Left colon (tissue), 2 donors: ENCODE measurements at places on chromosomes 4 and X.

DNA sequence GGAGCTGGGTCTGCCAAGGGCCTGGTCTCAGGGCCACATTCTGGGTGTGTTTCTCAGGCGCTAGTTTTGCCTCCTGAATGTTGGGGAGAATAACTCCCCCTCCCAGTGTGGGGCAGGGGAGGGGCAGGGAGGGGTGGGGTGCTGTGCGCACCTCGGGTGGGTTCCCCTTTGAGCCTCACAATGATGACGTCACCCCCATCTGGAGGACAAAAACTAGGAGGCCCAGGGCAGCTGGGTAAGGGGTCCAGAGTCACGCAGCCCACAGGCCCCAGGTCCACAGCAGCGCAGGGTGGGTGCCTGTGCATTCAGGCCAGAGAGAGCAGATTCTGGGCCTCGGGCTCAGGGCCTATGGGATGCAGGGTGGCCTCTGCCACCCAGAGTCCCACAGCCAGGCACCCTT, 23.7 kb upstream of the HMX1 start:
- DNase-seq: no peak

DNA sequence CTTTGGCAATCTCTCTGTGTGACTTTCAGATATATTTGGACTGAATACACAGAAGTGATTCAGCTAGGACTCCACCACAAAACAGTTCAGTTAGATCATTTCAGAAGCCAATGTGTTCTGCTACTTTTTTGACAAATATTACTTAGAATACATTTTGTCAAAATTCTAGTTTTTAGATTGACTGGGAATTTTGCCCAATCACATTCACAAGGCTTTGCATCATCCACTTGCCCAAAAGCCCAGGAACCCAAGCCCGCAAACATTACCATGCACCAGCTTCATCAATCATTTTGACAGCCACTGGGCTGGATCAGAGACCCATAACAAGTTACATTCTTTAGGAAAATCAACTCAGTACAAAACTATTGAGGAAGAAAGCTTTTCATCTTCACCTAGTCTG, 256.6 kb upstream of the NDST3 start:
- DNase-seq: no peak

- DNase-seq: no peak
Measured at GRCh38 chrX:17564689-17565409, 172.4 kb upstream of the SCML1 start.

DNA sequence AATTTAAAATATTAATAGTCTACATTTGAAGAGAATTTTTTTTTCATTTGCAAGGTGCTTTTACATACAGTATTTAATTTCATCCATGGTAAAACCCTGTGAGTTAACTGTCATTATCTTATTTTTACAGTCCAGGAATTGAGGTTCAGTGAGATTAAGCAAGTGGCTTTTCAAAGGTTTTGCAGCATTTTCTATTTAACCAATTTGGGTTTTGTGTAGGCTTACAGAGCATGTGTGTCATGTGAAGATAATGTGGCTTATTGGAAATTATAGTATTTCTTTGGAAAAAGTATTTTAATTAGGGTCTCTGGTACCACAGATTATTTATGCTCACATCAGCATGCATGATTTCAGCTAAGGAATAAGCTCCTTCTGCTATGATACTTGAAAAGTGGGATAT, 4.5 kb downstream of the XK start:
- DNase-seq: no peak

DNA sequence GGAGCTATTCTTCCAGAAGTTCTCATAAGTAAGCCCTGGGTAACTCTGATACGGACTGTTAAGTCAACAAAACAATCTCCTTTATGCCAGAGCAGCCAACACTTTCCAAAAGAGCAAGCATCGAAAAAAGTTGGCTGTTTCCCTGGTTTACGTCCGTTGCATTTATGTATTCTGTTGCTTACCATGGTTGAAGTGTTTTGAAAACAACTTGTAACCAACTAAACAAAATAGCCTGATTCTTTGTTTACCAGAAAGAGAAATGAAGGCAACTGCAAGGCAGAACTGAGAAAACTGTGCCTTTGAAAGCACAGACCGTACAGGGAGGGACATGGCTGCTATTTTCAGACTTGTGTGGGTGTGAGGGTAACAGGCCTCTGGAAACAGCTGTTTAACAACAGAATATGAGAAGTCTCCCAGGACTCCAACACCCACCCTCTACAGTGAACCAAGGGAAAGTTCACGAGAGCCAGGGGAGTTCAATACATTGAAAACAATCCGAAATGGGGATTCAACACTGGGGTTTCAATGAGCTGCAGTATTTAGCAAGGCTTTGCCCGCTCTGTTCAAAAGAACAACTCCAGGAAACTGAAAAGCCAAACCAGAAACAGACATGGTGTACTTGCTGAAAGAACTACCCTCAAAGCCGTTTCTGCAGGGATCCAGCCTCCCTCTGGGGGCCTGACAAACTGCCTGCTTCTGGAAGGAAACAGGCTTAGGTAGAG, 95.8 kb upstream of the EGFL6 start:
- no peak for DNase-seq

- no peak for DNase-seq
Measured at GRCh38 chrX:128650326-128650725, 598.1 kb upstream of the ACTRT1 start.

DNA sequence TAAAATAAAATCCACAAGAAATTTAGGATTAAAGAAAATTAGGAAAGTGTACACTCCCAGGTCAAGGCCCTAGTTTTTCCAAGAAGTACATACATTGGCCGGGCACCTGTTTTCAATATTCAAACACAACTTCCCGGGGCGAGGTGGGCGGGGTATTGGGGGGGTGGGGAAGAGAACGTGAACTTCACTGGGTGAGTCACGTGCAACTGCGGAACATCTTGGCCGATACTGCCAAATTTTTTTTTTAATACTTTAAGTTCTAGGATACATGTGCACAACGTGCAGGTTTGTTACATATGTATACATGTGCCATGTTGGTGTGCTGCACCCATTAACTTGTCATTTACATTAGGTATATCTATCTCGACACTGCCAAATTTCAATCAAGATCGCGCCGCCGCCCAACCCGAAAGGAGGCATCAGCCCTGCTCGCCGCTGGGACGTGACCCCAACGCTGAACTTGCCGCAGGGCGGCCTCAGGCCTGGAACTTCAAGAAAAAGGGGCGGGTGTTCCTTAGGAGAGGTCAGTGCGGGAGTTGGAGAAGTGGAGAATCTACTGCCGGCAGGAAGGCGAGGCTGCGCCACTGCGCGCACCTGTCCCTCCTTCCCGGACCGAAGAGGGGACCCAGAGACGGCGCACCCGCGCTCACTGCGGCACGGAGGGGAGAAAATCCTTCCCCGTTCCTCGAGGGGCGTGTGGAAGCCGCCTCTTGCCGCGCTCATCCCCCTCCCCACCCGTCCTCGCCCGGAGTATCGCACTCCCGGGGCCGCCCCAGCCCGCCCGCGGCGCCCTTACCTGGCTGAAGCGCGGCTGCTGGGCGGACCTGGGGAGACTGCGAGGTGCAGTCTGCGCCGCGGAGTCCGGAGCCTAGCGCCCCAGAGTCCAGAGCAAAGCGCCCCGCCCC, at the start of gene TEC:
Gene TEC, minus strand, starts transcription at position 883 of the 905 bp plus-strand sequence. CDS start 41,224 bp downstream, outside the sequence.
- peak; percentile 44 for DNase-seq

GRCh38 chr4:145083891-145084605, 13.9 kb downstream of the ANAPC10 start:
- DNase-seq: no peak

DNA sequence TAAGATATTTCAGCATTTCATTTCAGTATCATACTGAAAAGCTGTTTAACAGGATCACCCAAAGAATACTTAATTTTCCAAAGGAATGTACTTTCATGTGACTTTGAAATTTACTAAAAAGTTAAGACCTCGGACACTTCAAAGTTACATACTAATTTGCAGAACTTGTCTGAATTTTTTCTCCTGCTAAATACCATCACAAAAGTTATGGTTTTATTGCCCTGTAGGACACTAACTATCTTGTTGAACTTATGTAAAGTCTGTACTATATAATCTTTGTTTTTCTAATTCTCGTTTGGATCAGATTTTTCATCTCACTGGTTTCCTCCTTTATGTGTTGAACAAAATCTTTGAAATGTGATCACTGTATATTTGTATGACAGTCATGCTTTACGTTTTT, 37.2 kb upstream of the GRID2 start:
- DNase-seq: no peak

- no peak for DNase-seq
Measured at GRCh38 chr4:165662341-165662740, 210.7 kb upstream of the TLL1 start.

- no peak for DNase-seq
Measured at GRCh38 chrX:132270699-132271098, 51.5 kb upstream of the RAP2C start.

DNA sequence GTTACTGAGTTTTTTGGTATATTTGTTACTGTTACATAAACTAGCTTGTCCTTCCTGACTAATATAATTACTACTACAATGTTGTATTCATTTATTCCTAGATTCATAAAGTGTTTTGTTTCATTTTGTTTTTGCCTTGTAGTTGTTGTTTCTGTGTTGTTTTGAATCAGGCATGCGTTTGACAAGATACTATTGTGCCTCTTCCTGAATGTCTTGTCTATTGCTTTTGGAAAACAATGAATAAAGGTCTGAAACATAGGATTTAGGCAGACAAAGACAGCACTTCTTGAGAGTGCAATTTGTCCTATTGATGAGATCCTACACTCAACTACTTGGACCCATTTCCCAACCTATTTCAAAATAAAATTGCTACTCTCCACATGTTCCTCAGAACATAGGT, 630.4 kb upstream of the BOD1L1 start:
- no peak for DNase-seq

DNA sequence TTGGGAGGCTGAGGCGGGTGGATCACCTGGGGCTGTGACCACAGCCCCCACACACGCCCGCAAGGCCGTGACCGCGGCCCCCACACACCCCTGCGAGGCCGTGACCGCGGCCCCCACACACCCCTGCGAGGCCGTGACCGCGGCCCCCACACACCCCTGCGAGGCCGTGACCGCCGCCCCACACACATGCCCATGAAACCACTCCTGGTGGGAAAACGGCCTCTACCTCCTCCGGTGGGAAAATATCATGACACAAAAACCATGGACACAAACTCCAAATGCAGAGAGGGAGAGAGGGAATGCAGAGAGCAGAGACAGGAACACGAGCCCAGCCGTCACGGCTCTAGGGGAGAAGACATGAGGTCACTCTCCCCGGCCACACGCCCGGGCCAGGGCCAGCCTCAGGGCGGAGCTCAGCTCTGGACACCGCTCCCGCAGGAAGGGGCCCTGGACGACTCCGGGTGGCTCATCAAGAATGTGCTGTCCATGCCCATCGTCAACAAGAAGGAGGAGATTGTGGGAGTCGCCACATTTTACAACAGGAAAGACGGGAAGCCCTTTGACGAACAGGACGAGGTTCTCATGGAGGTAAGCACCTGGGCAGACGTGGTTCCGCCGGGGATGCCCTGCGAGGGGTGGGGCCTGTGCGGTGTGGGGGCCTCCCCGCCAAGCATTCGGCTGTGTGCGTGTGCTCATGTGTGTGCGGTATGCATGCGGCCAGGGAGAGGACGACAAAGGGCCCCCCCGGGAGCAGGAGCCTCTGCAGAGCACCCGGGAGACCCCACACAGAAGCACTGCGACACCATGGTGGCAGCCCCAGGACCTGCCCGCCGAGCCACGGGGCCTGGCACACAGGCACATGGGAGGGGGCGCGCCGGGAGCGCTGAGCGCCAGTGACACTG, 17.4 kb downstream of the ATP5ME start:
- DNase-seq: no peak

DNA sequence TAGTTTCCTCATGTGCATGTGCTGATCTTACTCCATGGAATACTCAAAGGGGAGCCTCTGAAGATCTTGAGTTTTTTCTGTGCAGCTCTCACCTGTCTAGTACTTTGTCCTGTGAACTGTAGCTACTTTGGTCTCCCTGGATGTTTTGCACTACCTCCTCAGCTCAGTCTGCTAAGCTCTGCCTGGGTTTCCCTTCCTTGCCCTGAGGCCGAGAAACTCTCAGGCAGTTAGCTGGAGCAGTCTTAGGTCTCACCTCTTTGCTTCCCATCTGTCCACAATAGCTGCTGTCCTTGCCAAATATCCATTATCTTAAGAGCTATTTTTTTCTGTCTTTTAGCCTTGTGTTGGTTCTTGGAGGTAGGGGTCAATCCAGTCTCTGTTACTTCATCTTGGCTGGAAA, 11.6 kb downstream of the THAP6 start:
- no peak for DNase-seq

DNA sequence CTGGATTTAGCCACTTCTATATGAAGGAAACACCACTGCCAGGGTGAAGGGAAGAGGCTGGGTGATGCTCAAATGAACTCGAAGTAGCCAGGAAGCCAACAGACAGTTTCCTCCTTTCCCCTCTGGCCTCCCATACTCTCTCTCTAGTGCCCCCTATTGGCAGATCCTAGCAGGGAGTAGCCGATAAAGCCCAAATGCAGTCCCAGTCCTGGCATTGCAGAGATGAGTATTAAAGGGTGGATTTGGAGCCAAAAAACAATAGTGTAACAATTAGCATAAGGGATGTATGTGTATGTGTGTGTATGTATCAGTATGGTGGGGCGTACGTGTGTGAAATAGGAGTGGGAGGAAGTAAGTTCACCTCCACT, 213.8 kb upstream of the LDB2 start:
- DNase-seq: no peak

- no peak for DNase-seq
Measured at GRCh38 chr4:68719075-68719473, 48.6 kb upstream of the UGT2B15 start.

DNA sequence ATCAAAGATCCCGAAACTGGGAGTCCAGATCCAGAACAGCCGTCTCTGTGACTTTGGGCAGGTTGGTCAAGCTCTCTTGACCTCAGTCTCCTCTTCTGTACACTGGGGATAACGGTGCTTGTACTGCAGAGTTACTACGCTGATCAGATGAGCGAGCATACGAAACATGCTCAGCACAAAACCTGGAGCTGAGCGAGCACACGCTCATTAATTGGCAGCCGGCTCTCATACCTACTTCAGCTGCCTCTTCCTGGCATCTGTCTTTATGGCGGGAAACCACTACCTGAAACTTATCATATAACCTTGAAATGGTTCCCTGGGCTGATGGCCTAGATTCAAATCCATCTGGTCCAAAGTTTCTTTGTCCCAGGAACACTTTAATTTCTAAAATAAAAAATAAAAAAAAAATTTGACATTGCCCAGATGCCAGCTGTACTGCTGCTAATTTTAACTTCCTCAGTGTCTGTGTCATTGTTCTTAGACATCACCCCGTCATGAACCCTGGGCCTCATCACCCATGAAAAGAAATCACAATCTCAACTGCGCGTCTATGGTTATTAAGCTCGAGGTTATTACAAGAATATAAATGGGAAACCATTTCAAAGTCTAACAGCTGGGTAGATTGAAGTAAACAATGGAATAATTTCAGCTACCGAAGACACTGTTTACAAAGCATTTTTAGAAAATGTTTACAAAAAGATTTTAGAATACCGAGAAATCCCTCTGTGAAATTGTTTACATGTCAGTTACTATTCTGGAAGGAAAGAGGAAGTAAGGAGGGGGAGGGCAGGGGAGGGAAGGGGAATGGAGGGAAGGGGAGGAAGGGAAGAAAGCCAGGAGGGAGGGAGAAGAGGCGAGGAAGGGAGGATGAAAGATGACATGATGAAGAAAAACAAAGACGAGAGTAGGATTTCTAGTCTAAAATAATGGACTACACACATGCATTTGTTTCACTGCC, 49.0 kb downstream of the CRMP1 start:
- no peak for DNase-seq
